Coronary artery (tissue), 2 donors: ENCODE measurements at places on chromosomes 16 and 17.

DNA sequence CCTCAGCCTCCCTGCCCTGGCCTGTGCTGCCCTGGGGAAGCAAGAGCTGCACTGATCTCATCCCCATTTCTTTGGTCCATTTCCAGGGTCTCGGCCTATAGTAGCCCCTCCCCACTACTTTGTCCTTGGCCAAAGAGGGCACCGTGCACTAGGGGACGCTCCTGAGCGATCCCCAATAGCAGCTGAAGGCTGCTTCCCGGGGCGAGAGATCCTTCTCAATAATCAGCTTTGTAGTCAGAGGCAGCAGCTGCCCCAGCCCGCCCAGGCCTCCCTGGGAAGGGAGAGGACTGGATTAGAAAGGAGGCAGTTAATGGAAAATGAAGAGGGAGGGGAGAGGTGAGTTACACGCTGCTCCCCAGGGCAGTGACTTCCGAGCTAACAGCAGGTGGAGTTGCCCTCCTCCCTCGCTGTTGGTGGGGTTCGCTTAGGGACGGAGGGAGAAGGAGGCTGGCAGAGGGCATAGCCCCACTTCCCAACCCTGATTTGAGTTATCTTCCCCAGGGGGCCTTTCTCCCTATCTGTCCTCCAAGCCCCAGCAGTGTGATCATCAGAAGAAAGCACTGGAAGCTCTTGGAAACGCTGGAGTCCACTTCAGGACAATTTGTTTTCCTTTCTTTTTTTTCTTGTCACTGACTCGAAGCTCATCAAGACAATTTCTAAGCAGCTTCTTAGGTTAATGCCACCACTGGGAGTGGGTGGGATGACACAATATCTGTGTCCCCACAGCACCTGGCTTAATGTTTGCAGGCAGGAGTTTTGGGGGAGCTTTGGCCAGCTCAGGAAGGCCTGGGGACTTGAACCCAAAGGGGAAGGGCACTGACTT, 2.6 kb downstream of the MXRA7 start:
- DNase-seq: no peak

DNA sequence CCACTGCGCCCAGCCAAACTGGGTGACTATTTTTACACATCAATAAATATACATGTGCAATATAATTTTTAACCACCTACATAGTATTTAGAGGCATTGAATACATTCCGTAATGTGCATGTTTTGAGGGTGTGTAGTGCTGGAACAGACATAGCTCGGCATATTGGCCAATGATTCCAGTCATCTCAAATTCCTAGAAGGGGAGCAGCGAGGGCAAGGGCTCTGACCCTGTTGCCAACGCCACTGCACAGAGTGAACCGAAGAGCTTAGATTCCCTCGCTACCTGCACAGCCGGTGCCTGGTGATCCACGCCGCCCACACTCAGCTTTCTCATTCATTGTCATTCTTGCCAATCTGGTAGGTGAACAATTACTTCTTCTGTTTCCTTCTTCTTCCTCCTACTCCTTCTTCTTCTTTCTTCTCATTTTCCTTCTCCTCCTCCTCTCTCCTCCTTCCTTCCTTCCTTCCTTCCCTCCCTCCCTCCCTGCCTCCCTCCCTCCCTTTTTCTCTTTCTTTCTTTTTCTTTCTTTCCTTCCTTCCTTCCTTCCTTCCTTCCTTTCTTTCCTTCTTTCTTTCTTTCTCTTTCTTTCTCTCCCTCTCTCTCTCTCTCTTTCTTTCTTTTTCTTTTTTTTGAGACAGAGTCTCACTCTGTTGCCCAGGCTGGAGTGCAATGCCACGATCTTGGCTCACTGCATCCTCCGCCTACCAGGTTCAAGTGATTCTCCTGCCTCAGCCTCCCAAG, 26.3 kb upstream of the ATP2A3 start:
- DNase-seq: peak; percentile 24

DNA sequence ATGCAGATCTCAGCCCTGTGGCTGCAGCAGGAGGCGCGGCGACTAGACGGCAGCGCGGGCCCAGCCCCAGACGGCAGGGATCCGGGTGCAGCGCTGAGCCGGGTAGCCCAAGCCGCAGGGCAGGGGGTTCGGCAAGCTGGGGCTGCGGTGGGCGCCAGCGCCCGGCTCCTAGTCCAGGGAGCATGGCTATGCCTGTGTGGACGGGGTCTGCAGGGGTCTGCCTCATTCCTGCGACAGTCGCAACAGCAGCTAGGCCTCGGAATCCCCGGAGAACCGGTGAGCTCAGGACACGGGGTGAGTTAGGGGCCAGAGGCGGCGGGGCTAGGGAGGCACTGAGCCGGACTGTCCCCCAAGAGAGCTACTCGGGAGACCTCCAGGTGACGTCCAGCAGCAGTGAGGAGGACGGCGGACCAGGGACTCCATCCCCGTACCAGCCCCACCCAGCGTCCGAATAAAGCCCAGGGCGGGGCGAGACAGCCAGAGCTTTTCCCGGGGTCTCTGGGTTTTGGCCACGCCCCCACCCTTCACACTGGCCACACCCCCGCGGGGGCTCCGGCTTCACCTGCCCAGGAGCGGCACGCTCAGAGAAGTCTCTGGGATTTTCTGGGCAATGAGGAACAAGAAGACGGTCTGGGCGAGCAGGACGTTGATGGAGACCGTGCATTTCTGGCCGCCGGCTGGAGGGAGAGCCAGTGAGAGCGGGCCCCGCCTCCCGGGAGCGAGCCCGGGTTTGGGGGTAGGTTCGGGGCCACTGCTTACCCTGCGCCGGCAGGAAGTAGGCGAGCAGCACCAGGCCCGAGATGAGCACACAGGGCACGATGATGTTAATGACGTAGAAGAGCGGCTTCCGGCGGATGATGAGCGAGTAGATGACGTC, 1.1 kb downstream of the C17orf107 start:
- peak; percentile 77 for DNase-seq

DNA sequence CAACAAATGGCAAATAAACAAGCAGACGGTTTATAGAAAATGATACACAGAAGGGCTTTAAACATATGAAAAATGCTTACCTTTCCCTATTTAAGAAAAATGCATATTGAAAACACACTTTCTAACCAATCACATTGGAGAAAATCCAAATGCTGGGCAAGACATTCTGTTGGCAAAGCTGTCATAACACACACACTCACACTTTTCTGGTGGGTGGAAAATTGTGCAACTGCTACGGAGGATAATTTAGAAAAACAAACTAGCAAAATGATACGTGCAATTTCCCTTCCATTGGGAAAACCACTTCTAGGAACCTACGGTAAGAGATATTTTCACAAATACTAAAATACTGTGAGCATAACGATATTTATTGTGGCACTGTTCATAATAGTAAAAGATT, 9.8 kb upstream of the MYH3 start:
- no peak for DNase-seq

DNA sequence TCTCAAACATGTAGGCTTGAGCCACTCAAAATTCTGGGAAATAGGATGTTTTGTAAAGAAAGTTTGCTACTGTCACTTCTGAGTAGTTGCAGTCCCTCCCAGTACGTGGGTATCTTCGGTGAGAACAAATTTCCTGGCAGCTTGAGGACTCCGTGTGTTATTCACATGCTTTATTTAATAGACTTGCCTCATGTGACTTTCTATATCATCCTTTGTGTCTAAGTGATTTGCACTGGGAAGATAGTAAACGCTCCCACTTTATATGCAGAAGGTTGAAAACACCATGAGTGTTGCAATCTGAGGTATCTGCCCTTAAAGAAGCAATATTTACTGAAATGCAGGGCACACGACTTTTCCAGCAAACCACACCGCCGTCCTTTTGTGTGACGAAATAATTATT, 643.7 kb downstream of the MAF start:
- no peak for DNase-seq

DNA sequence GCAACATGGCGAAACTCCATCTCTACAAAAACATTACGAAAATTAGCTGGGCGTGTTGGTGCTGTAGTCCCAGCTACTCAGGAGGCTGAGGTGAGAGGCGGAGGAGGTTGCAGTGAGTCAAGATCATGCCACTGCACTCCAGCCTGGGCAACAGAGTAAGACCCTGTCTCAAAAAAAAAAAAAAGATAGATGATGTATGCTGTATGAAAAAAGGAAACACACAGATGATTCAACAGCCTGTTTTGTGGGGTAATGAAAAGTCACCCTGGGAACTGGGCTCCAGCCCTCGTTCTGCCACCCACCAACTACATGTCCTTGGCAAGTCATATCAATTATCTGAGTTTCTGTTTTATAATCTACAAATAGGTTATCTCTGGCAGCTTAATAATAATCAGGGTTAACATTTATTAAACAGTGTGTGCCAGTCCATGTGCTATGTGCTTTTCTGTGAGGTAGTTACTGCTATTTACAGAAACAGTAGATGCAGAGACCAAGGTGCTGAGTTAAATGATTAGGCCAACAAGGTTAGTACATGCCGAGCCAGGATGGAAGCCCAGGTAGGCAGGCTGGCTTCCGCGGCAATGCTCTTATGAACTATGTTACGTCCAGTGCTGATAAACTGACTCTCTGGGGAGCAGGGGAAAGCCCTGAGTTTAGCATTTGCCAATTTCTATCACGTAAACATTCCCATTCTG, 1.1 kb downstream of the G6PC1 start:
- no peak for DNase-seq

GRCh38 chr17:41634639-41635038, 10.3 kb upstream of the KRT17 start:
- no peak for DNase-seq

- peak; percentile 73 for DNase-seq
Observed at GRCh38 chr17:77363821-77364361, 223.1 kb downstream of the SEC14L1 start.
